ENCODE measurements at places on chromosomes 11 and 22.

DNA sequence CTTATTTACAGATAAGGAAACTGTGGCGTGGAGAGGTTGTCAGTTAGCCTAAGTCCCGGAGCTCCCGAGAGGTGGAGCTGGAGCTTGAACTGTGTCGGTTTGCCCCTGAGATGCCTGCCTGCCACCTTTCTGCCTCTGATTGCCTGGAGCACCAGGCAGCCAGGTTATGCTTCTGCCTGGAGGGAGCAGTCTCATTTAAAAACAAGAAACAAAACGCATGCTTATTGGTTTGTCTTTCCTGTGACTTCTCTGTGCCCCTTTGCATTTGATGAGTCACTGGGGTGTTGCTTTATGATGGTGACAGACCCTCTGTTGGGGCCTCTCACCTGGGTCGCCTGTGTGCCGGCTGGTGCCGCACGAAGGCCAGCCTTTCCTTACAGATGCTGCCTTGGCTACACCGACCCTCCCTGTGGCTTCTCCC is 12.2 kb downstream of the AP2A2 start:
- DNase-seq, result no peak

DNA sequence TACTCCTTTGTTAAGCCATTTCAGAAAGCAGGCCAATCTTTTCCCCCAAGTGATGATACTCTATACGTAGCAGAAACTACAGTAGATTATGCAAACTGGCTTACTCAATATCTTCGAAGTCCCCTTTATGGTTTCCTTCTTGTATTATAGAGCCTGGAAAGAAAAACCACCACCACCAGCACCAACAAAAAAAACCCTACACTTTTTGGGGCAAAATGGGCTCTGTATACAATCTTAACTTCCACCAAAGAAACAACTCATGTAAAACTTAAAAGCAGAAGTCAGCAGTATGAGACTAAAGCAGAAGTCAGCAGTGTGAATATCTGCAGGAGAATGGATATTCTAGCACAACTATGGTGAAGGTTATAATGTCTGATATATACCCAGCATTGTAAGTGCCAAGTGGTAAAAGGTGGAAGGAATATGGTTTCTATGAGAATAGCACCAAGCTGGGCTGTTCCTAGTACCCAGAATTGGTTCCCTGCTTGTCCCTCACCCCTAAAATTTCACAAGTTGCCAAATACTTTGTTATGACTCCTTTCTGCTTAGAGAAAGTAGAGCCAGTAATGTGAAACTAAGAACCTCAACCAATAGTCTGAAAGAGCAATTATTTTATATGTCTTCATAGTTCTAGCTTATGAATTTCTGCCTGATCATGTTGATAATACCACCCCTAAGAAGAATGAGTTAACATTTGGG is 252.1 kb downstream of the SBF2 start:
- DNase-seq, result no peak

- no peak for DNase-seq
Measured at GRCh38 chr11:117793583-117793982, 3.4 kb downstream of the DSCAML1 start.

- no peak for DNase-seq
Measured at GRCh38 chr22:17562906-17563870, at the start of gene SLC25A18. TSS of gene SLC25A18 (plus strand) at chr22:17563498. CDS start at chr22:17579945, 16,447 bp downstream.

GRCh38 chr22:30238136-30238535 is 8.4 kb downstream of the LIF start:
- DNase-seq, result no peak

GRCh38 chr11:44760917-44761550 is 34.3 kb downstream of the TSPAN18 start:
- no peak for DNase-seq

GRCh38 chr11:126522152-126522551 is 166.7 kb downstream of the ST3GAL4 start:
- no peak for DNase-seq

- no peak for DNase-seq
Measured at GRCh38 chr22:40332319-40332781, 13.9 kb upstream of the ADSL start.

DNA sequence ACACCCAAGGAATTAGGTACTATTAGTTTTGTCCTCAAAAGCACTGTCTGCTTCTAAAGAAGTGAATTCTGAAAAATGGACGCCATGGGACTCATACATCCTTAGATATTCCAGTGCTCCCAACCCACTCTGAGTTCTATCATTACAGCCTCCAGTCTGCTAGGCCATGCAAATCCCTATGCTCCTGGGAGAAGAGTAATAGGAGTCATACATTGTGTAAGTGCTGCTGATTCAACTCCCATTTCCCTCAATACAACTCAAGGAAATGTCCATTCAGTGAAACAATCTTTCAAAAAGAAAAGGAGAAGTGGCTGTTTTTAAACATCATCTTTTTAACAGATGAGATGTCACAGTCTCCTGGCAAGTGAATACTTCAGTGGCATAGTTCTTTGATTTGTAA is 590.2 kb upstream of the LRRC4C start:
- no peak for DNase-seq

- DNase-seq, result no peak
Measured at GRCh38 chr11:115365907-115366306, 138.3 kb downstream of the CADM1 start.

DNA sequence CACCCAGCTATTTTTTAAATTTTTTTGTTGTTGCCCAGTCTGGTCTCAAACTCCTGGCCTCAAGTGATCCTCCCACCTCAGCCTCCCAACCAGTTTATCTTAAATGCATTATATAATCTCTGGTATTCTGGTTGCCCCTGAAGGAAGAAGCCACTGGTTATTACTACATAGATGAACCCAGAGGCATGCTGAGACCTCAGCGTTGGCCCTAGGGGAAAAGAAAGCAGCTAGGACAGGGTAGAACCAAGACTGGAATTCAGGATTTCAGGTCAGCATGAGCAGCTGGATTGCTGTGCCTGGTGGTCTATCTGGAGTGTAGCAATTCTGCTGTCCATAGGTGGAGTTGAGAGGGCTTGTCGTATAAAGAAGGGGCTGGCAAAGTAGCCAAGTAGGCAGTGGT is 67.2 kb downstream of the PARVA start:
- no peak for DNase-seq

DNA sequence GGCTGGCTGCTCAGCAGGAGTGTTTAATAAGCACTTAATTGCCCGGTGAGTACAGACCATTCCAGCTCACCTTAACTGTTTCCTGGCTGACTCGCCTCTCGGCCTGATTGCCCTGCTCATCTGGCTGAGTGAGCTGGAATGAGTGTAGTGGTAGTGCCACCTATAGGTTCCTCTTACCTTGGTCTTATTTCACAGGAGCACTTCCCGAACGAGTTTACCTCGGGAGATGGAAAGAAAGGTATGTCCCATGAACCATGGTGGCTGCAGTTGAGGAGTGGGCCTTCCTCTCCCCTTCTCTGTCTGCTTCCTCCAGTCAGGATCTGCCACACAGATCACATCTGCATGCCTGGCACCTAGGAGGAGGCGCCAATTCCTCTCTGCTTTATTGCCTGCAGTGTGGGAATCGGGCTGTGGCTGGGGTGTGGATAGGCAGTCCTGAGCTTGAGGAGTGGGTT is 26.7 kb downstream of the UPB1 start:
- peak; percentile 10 for DNase-seq

DNA sequence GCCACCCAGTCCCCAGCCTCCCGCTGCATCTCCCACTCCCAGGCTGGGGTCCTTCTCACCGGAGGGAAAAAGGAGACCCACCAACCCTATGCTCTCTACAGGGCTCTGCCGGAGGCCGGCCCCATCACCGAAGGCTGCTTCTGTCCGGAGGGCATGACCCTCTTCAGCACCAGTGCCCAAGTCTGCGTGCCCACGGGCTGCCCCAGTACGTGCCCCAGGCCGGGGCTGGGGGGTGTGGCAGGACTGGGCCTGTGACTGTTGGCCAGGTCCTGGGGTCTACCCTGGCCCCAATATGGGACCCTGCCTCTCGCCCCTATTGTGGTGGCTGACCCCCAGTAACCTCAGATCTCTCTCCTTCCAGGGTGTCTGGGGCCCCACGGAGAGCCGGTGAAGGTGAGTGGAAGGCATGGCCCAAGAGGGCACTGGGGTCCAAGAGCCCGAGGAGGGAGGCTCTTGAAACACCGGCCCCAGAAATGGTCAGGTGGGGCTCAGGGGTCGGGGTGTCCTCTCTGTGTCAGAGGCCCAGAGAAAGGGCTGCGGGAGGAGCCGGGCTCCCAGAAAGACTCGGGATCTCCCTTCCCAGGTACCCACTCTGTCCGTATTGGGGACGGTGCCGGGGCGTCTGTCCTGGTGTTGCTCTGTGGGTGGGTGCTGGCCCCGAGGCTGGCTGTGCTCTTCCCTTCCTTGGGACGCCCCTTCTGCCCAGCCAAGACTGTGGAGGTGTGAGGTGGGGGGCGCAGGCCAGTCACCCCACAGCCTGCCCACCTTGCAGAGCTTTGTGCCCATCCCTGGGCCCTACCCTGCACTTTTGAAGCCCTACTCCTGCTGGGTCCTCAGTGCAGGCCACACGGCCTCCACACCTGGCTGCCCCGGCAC is 26.1 kb upstream of the MUC5B start:
- no peak for DNase-seq

GRCh38 chr11:104858882-104859775 is 39.1 kb downstream of the CASP12 start:
- DNase-seq, result no peak

All from activated T-cell treated with anti-CD3 and anti-CD28 coated beads for 24 hours (primary cell).